ENCODE measurements at places on chromosomes 2 and 18.

DNA sequence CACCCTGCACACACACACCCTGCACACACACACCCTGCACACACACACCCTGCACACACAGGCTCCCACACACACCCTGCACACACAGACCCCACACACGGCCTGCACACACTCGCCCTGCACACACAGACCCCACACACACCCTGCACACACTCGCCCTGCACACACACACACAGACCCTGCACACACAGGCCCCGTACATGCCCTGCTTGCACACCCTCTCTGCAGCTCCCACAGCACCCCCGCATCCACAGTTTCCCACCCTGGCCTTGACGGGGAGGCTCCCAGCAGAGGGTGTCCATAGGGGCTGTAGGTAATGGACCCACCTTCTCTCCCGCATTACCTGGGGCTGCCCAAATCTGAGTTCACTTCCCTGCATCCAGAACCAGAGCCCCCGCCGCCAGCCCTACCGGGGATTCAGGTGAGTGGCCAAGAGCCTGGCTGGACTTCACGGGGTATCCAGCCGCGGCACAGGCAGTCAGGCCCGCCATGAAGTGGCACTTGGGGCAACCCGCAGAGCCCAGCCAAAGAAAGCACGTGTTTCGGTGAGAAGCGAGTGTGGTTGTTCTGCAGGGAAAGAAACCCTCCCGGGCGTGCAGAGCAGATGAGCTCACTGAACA, 88.6 kb upstream of the GPC1 start:
- no peak for DNase-seq

- DNase-seq, result no peak
Observed at GRCh38 chr18:58309610-58310239, 265.7 kb downstream of the NEDD4L start.

- no peak for DNase-seq
Observed at GRCh38 chr2:45390861-45391260, 220.2 kb downstream of the SRBD1 start.

GRCh38 chr2:10256031-10256514, 46.6 kb upstream of the HPCAL1 start:
- no peak for DNase-seq

DNA sequence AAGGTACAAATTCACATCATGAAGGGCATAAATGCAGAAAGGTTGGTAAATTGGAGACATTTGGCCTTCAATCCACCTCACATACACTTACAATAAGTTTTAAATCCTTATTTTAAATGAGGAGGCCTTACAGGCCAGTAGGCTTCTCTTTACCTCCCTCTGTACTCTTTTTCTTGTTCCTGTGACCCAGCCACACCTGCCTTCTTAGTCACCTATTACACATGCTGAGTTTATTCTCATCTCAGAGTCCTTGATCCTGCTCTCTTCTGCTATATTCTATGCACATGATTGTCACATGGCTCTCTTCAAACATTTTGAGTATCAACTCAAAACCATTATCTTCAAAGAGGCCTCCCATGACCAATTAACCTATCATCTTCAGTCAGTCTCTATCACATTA, 491.5 kb downstream of the SATB2 start:
- DNase-seq, result no peak

- no peak for DNase-seq
Observed at GRCh38 chr2:201685156-201685555, 13.3 kb downstream of the MPP4 start.

DNA sequence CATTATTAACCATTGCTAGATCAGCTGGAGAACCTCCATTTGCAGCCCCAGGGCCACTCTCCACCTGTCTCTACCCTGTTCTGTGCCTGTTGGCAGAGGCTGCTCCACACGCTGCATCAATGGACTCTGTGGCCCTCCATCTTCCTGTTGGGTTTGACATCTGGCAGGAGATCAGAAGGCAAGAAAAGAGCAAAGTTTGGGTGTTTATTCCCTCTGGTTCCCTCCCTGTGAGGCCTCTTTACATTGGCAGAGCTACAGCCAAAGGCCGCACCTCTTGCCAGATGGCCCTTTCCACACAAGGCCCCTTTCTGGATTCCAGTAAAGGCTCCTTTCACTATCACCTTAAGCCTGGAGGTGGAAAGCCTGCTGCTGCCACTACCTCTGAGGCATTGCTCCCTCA, 110.9 kb upstream of the RND3 start:
- no peak for DNase-seq

DNA sequence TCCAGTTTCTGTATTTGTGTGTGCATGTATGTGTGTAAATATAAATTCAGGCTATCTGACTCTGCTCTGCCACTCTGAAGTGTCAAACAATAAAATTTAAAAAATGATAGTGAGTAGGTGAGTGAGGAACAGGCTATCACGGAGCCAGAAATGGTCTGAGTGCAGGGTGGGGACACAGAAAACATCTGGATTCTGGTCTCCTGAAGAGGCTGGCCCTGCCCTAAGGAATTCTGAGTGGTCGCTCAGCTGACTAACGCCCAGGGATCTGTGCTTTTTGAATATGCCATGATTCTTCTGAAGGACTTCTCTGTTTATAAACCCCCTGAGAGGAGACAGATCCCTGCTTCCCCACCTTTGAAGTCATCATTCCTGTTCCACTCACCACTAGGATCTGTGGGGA, 353.9 kb upstream of the GYPC start:
- DNase-seq, result no peak
